ENCODE measurements at places on chromosomes 3 and 15.

- DNase-seq: no peak
These were observed 336.4 kb upstream of the ICE2 start for GRCh38 chr15:60815321-60815720.

- DNase-seq: no peak
These were observed 22.8 kb downstream of the STRIT1 start for GRCh38 chr3:155270485-155271342.

- DNase-seq: no peak
These were observed 63.9 kb downstream of the FBLN2 start for GRCh38 chr3:13612829-13613228.

DNA sequence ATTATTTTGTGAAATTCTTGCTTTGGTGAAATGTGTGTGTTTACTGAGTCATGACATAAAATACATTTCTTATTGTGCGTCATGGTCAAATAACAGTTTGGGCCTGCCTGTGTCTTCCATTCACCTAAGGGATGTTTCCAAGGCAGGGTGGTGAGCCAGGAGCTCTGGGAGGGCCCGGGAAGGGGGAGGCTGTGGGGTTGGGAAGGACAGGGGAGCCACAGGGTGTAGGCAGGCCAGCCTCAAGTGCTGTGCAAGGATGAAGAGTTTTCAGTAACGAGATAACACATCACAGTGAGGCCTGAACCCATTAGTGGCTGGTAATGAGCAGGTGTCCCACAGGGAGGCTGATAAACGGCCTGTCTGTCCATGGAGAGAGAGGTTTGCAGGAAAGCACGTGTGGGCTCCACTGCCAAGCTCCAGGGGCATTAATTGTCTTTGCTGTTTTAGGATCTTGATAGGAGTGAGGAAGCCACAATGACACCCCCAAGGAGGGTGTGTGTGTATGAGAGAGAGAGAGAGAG lies 35.6 kb upstream of the SEC13 start:
- DNase-seq: no peak

Data from NCI-H187 (cell line).